NCI-H460 (cell line): ENCODE measurements at places on chromosomes 5 and 9.

- DNase-seq: no peak
These were observed 446.2 kb upstream of the RIOK2 start for GRCh38 chr5:97629276-97629675.

DNA sequence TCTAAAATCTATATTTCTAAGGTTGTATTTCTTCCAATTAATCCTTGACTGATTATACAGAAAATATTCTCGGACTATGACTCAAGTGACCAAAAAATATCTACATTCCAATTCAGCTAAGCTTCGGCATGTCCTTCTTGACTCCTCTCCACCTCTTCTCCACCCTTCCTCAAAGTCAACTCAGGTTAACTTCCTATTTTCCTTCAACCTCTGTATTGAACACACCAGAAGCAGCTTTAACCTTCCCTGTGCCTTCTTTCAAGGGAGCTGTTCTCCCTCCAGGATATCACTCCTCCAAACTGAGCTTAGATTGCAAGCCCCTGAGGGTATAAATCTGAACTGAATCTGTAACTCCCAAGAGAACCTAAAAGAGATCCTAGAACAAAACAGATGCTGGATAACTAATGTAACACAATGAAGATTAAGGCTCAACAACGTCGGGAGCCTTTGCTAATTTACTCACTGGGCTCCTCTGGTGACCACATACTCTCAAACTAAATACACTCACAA, 1.1 kb downstream of the SLCO4C1 start:
- DNase-seq: no peak

- DNase-seq: no peak
These were observed 78.9 kb downstream of the ALDH7A1 start for GRCh38 chr5:126516133-126516532.

- peak; percentile 69 for DNase-seq
These were observed 13.6 kb upstream of the GM2A start for GRCh38 chr5:151239237-151239861.

- no peak for DNase-seq
These were observed 54.7 kb downstream of the FXN start for GRCh38 chr9:69090140-69090750.

DNA sequence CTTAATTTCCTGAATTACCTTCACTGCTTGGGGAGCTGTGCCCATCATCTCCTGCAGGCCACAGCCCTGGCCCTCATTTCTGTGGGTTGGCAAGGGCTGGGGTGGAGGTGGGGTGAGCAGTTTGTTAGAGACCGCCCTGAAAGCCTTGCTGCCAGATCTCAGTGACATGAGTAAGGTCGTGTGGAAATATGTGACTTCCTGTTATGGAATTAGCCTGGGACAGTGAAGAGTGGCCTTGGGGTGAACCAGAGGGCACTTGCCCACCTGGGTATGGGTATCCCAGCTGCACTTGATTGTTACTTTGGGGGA, 2.5 kb upstream of the HNRNPAB start:
- no peak for DNase-seq

GRCh38 chr9:4530375-4530774, 40.1 kb downstream of the SLC1A1 start:
- DNase-seq: no peak

GRCh38 chr5:61023131-61023530, 78.1 kb downstream of the NDUFAF2 start:
- no peak for DNase-seq

GRCh38 chr5:174328631-174329299, 283.3 kb downstream of the NSG2 start:
- DNase-seq: no peak

- DNase-seq: no peak
These were observed 937.2 kb upstream of the TYRP1 start for GRCh38 chr9:11755951-11756350.

GRCh38 chr5:62778316-62779009, 199.8 kb downstream of the LRRC70 start:
- no peak for DNase-seq

DNA sequence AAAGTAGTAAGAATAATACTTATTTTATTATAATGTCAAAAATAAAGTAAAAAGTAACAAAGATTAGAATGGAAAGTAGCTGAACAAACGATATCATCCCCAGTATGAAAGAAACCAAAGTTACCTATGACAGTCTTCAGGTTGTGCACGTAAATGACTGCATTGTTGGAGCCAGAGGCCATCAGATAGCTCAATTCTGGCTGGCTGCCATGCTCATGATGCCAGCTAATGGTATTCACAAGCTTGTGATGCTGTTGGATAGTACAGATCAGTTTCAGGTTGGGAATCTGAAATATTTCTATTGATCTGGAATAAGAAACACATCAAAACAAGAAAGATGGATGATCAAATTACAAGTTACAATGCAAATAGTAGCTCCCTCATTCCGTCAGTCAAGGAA, 21.1 kb downstream of the GEMIN5 start:
- DNase-seq: no peak

DNA sequence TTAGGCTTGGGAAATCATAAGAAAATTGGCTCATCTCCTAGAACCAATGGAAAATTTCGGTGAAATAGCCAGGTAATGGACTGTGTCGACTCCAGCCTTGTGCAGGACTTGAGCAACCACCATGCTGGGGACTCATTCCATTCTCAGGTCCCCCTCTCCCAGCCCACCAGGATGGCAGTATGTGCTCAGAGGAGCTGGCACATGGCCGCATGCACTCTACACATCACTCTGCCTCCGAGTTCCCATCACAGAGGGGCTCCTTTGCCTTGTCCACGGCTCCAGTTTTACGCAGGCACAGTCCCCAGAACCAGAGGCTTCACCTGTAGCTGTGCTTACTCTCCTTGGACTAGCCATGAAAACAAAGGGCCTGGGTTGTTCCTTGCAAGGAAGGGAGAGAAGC, 149.3 kb downstream of the PAX5 start:
- no peak for DNase-seq

DNA sequence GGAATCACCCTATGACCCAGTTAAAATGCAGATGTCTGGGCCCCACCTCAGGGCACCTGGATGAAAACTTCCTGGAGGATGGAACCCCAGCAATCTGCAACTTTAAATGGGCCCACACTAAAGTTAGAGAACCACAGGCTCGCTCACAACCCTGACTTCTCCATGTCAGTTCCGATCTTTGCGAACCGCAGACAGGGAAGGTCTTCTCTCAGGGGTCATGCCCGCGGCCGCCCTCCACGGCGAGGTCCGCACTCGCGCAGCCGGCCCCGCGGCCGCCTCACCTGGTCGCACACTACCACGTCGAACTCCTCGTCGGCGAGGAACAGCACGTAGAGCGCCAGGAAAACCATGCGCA, 499 bp downstream of the ALG2 start:
- no peak for DNase-seq

DNA sequence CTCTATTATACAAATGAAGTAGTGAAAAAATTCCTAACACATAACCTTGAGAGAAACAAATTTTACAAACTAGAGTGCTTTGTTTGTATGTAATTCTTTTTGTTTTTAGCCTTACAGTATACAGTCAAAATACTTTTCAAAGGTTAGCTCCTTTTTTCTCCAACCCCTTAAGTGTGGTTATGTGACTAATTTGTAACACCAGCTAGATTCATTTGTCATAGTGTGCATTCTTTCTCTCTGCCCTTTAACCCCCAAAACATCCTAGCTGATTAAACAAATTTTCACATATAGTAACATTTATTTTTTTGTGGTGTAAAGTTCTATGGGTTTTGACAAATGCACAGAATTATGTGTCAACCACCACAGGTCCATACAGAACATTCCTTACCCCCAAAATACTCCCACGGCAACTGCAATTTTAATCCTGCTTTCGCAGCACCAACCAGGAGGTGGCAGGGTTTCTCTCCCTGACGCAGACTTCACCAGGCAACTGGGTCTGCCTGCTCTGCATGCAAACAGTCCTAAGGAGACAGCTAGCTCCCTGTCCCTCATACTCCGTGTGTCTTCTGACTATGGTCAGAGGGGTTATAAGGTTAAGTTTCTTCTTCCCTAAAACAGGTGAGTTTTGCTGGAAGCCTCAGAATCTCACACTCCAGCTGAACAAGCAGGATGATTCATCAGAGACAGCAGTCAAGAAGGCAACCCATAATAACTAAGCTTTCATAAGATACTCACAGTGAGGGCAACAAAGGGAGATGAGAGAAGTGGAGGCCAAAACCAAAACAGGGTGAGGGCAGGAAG, 44.5 kb upstream of the NR5A1 start:
- peak; percentile 44 for DNase-seq

GRCh38 chr9:81759680-81760215, 70.4 kb upstream of the TLE1 start:
- peak; percentile 38 for DNase-seq

DNA sequence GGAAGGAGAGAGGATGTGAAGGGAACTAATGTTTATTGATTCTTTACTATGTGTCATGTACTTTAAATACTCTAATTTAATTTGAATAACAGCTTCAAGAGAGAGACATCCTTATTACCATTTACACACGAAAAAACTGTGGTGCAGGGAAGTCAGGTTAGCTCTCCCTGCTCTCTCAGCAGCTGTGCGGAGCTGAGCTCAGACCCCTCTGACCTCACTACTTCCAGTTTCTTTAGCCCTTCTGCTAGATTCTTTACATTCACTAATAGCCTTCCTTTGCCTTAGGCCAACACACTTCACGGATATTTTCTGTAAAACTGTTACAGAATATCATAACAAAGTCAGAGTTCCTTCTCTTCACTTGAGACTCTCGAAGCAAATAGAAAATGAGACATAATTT, 131.3 kb upstream of the ARRDC3 start:
- no peak for DNase-seq

DNA sequence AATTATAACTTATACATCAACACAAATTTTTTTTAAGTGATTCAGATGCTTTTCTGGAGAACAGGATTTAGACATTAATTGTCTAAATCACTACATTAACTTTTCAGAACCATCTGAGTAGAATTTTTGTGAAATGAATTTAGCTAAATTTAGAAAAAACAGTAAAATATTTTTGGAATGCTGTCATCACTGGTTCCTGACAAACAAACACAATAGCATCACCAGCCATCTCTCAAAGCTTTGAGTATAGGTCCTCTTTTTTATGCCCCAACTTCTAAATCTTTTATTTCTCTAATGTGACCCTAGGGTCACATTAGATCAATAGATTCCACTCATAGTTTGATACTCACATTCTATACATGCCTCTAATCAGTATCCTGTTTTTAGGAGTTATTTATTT, 104.6 kb downstream of the PRR16 start:
- DNase-seq: no peak

DNA sequence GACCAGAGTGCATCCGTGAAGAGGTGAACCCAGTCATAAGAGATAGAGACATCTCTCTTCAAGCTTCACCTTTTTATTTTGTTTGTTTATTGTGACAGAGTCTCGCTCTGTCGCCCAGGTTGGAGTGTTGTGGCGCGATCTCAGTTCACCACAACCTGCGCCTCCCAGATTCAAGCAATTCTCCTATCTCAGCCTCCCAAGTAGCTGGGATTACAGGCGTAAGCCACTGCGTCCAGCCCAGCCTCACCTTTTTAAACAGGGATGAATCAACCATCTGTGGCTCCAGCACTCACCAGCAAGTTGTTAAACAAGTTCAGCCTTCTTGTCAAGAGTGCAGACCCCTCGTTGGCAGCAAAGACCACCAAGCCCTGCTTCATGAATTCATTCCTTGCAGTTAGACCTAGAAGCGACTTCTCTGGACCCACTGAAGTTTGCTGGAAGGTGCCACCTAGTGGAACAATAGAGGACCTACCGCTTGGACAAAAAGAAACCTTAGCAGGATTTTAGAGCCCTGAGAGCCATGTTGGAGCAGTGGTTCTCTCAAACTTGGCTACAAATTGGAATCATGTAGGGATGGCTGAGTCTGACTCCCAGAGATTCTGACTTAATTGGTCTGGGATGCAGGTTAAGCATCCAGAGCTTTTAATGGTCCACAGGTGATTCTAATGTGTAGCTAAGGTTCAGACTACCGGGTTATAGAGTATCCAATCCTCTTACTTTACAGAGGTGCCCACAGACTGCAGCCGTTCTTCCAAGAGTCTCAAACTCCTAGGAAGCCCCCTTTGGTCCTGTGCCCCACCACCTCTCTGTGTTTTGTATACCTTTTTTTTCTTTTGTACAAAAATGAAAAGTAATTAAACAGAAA, 10.5 kb upstream of the GALNT10 start:
- DNase-seq: peak; percentile 73

GRCh38 chr9:110049699-110050450, 158.1 kb downstream of the C9orf152 start:
- DNase-seq: no peak

DNA sequence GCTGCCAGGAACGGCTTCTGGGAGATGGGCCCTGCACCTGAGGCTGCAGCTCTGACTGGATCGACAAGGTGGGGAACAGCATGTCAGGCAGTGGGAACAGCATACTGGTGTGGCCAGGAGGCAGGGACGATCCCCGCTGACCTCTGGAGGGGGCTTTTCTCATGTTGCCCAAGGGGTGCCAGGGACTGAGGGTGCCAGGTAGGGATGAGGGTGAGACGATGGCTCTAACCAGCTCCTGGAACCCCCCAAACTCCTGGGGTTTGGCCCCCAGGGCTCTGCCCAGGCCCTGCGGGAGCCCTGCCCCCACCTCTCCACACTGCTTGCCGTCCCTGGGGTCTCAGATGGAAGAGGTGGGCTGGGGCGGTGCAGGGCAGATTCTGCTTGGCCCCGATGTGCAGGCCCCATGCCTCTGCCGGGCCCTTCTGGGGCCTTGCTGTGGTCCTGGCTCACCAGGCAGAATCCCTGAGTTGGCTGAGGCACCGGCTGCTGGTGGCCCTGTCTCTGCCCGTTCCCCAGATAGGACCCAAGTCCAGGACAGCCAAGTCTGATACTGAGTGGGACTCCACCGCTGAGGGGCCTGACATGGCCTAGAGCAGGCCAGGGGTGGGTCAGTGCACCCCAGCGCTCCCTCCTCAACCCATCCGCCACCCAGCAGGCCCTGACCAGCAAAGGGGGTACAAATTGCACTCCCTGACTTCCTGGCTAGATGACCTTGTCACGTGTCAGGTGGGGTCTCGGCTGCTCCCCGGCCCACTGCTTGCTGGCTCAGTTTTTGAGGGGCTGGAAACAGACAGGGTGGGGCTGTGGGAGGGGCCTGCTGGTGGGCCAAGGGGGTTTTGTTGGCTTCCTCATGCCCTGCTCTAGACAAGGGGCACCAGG, 28.4 kb upstream of the RNF130 start:
- no peak for DNase-seq

DNA sequence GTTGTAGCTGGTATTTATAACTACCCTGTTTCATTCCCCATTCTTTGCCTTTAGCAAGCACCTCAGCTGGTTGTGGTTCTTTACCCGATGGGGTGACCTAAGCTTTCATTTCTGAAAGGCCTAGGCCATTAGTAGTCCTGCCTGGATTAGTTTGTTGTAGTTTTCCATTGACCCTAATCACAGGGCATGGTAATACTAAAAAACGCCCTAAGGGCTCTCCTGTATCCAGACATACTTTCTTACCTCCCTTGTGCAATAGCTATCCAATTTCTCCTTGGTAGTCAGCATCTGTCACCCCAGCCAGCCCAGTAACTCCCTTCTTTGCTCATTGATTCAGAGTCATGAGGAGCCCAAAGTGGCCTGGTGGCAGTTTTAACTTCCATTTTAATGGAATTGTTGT, 24.0 kb downstream of the TMOD1 start:
- no peak for DNase-seq

- no peak for DNase-seq
These were observed 1752.6 kb upstream of the C9orf72 start for GRCh38 chr9:29325894-29326293.
